ENCODE measurements at places on chromosomes 6 and 20.

DNA sequence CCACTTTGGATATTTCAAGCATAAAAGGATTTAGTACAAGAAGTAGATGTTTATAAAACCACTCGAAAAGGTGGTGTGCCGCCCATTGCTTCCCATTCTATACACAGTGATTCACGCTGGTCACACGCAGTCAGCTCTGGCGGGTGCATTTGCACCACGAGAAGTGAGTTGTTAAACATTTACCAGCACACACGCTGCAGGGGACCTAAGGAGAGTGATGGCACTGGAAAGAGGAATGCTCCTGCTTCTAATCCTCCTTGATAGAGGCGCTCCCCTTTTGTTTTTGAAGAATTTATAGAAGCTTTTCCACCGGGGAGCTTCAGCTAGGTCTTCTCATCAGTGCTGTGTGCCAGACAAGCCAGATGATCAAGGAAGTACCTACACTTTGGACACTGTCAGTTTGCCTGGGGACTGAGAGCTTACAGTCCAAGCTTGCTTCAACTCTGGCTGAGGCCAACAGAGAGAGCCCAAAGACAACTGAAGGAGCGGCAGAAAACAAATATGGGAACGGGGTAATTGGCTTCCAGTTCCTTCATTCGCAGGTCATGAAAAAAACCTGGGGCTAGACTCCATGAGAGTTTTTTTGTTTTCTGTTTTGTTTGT, 31.2 kb downstream of the MUC22 start:
- DNase-seq: no peak

GRCh38 chr20:64010711-64011237, 25.2 kb upstream of the C20orf204 start:
- no peak for DNase-seq

- DNase-seq: no peak
Observed at GRCh38 chr20:18052856-18053255, 4.9 kb downstream of the OVOL2 start.

DNA sequence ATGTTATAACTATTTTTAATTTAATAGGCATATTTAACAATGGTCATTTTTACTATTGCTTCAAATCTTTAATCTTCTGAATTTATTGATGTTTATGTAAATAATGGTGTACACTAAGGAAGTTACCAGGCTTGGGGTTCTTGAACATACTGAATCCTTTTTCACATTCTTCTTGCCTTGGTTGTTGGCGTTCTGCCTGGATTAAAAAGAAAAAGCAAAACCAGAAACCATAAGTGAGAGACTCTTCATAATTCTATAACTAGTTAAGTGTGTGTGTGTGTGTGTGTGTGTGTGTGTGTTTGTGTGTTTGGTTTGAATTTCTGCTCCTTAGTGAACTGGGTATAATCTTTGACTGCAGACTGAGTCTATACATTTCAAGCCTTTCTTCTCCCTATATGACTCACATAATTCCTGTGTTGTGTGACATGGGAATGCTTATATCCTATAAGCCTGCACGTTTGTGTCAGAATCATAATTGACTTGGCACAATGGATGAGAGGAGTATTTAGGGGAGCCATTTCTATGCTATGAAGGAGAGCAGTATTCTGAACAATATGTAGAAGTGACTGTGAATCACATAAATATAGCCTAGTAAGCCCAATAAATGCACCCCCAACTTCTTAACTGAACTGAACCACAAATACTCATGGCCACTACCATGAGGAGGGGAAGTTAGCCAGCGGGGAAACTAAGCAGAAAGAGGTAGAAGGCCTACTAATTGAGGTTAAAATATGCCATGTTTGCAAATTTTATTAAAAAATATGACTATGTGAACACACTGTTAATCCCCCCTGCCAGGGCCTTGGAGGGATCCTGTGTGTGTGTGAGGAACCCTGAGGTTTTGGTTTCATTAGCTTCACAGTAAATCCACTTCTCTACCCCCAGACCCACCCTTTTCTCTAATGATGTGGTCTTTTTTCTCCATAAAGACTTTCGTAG, 425.5 kb downstream of the BCKDHB start:
- DNase-seq: no peak

DNA sequence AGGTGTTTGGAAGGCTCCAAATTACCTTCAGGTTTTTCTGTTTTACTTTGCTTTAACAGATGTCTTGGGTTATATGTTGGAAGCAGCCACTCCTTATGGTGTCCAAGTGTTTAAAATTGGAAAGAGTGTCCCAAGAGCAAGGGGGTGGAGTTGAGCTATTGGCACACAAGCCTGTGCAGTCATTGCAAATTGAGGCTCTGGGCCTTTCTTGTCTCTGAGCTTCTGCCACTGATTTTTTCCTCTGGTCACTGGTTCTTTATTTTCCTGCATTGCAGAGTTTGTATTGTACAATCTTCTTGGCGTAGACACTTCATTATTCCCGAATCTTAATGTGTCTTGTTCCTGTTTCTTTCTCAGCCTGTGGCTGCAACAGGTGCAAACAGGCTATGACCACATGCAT, 598.8 kb downstream of the RNF144B start:
- no peak for DNase-seq

DNA sequence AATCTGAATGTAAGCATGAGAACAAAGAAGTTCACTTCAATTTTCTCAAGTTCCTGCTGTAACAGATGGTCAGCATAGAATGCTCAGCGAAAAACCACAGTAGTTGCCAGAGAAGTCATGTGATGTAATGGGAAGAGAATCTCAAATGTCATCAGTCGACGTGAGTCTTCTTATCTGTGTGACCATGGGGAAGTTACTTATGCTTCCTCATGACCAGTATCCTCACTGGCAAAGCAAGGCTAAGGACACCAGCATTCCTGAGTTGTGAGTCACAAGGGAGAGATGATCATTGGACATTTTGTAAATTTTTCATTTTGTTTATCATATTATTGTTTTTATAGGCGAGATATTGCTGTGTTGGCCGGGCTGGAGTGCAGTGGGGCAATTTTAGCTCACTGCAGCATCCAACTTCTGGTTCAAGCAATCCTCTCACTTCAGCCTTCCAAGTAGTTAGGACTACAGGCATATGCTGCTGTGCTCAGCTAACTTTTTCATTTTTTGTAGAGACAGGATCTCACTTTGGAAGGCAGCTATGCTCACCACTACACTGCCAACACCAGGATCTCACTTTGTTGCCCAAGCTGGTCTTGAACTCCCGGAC, 21.9 kb downstream of the SGK1 start:
- no peak for DNase-seq

- no peak for DNase-seq
Observed at GRCh38 chr6:9307786-9308185, 872.4 kb upstream of the SLC35B3 start.

- DNase-seq: peak; percentile 66
Observed at GRCh38 chr6:3284436-3284876, 25.7 kb downstream of the PSMG4 start.

DNA sequence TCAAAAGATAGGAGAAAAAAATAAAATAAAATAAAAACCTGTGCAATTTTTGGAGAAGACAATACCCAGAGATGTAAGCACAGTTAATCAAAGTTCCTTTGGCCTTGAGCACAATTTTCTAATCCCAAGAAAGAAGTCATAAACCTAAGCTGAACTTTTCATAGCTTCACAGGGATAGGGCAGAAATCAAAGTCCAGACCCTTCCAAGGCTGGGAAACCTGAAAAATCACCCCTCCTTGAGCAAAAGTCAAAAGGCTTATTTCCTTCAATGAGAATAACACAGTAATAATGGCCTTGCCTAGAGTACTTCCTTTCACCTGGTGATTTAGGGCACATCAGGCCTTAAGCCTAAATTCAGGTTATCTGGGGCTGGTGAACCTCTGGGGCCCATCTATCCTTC, 415.0 kb upstream of the BTBD3 start:
- DNase-seq: no peak

DNA sequence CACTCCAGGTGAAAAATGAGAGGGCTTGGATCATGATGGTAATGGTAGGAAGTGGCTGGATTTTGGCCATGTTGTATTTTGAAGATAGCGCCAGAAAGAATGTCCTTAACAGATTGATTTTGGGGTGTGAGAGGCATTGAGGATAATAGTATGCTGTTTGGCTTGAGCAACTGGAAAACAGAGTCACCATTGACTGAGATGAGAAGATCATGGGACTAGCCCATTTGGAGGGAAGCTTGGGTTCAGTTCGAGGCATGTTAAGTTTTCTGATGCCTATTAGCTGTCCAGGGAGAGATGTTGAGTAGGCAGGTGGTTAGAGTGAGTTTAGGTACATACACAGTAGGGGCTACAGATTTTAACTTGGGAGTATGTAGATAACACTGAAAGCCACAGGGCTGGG, 23.3 kb downstream of the PLCG1 start:
- no peak for DNase-seq

GRCh38 chr6:119602215-119603178, 252.9 kb upstream of the MAN1A1 start:
- DNase-seq: no peak
